OCI-LY7 (cell line): ENCODE measurements at places on chromosomes 3 and 15. TPM values are rescaled to one million over a fixed set of nuclear protein-coding genes. Genes with fewer than 3 reads are reported as not detected.

DNA sequence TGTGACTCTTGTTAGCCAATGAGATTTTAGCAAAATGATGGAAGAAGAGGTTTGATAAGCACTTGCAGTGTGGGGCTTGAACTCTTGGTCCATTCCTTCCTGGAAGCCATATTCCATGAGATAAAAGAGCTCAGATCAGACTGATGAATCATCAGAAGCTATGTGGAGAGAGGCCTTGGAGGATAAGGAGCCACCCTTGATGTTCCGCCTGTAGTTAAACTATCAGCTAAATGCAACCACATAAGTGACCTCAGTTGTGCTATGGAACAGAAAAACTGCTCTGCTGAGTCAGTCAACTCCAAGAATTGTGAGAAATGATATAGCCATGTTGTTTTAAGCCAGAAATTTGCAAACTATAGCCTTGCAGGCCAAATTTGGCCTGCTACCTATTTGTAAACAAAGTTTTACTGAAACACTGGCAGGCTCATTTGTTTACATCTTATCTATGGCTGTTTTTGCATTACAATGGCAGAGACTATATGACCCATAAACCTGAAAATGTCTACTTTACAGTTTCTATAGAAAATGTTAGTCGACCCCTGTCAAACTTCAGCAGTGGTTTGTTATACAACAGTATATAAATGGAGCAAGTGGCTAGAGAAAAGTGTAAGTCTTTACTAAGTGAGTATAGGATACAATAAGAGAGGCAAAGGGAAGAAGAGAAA, 27.6 kb upstream of the GAP43 start:
- no peak for DNase-seq

GRCh38 chr3:113695431-113695785, 1.0 kb downstream of the USF3 start:
- peak; percentile 24 for DNase-seq

- DNase-seq: no peak
Measured at GRCh38 chr15:66483131-66483566, 14.4 kb downstream of the SNAPC5 start.

DNA sequence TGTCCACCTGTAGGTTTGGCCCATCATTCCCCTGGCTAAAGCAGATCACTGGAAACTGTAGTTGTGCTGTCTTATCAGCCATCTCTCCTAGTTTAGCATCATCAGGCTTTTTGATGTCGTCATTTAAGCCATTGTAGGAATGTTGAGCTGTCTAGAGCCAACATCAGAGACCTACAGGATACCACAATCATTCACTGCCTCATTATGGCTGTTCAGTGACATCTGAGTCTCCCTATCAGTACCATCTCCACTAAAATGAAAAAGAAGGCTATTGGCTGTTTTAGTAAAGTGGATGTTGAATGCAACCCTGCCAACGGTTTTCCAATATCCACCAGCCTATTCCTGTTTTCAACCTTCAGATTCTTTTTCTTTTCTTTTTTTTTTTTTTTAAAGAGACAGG, 29.2 kb downstream of the RLBP1 start:
- no peak for DNase-seq

DNA sequence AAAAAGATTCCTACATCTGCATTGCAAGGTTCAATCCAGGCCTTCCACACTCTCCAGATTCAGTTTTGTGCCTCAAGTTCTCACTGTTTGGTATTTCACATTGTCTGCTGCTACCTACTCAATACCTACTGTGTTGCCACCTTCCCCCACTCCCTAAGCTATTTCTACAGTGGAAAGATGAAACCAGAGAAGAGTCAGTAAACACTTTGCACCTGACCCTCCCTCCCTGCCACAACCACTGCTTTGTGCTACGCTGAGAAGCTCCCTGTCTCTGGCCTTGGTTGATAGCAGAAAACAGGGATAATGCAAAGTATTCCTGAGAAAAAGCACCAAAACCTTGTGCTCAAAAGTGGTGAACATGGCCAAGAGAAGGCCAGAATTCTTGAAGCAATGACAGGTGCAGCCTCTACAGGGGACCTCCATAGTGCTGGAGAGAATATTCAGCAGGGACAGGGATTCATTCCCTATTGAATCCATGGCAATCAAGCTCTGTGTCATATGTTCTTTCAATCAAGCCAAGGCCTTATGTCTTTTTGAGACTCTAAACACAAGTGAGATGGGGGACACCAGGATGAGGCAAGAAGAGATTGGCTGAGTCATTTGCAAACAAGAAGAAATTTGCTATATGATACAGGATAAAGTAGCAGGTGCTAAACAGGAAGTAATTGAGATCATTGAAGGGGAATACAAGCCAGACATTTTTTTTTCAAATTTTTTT, 83.5 kb upstream of the LIPC start:
- DNase-seq: no peak

DNA sequence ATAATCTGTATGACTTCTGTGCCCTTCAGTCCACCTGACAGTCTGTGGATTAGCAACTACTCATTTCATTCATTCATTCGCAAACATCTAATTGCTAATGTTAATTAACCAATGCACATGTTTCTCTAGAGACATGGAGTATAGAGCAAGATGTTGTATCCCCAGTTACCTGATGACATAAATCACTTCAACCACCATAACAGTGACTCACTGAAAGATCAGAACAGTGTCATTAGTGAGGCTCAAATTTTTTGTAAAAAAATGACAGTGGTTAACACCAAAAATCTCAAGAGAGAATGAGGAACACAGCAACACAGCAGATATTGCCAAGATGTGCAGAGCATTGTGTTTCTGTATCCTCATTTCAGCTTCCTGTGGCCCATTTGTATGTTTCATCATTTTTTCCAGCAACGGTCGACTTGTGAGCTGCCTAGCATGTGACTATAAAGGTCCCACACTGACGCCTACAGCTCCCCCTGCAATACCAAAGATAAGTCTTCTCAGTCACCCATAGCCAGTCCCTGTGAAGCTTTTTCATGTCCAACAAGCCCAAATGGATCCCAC, 3.7 kb upstream of the PLD1 start:
- peak; percentile 9 for DNase-seq

The TBC1D23 gene
- 20.9 and 23.4 TPM in 2 replicates for total RNA-seq

DNA sequence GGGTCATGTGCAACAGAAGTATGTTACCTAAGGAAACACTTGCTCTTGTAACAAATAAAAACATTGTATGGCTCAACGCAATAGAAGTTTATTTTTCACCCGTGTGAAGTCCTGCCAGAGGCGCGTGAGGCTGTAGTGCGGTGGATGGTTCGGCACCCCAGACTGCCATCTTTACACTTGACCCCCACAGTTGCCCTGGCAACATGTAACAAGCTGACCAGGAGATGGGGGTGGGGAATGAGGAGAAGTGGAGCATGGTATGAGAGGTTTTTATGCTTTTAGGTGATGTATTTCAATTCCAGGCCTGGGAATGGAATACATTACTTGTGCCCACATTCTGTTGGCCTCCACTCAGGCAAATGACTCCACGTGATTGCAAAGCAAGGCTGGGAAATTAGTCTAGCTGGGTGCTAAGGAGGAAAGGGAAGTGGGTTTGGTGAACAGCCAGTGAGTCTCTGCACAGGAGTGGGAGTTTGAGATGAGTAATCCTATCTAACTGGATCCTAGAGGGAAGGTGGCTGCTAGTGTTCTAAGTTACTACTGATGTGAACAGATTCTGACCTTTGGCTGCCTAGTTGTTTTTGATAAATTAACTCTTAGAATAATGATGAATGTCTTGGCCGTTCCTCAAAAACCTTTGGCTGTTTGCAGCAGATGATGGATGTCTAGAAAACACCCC, 33.8 kb upstream of the GREM1 start:
- no peak for DNase-seq

- no peak for DNase-seq
Measured at GRCh38 chr3:71786551-71786950, 1.6 kb upstream of the PROK2 start.

The GOLGA6B gene
- 0.53 TPM in 1 of 2 replicates, not detected in the other for total RNA-seq

DNA sequence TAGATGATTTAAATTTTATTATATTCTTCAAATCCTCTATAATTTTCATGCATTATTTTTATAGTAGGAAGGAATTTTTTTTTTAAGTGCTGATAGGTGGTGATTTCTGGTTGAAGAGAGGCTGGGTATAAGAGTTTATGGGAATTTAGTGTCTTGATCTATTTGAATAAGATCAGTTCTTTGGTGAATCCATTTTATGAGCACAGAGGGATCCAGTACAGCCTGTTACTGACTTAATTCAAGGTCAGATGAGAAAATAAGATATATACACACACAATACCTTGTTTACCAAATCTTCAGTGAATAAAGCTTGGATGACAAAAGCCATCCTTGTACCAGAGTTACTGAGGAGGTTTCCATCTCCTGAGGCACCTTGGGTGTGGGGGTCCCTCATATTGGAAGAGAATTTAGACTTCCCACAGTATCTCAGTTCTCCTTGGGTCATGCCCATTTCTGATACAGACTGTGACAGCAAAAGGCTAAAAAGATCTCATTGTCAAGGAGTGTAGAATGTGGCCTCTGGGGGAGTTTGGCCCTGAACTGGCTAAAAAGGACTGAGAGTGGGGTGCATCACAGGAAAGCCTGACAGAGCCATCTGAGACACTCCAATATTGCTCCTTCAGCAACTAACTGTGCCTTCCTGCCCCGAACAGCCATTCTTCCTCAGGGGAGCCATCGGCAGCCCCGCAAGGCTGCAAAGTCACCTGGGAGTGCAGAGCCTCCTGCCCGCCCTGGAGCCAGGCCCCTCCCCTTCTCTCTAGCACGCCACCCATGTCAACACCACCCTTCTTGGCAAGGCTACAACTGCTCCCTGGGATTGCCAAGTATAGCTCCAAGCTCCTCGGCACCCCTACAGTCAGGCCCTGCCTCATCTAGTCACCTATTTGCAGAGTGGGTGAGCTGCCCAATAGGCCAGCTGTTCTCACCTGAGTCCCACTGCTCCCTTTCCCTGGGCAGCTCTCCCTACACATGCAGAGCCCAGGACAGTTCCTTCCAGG, 43.1 kb upstream of the HACD2 start:
- DNase-seq: no peak

- DNase-seq: no peak
Measured at GRCh38 chr3:159187706-159188105, 385.9 kb downstream of the MFSD1 start.

GRCh38 chr15:79064496-79064895, 26.1 kb downstream of the RASGRF1 start:
- DNase-seq: no peak

DNA sequence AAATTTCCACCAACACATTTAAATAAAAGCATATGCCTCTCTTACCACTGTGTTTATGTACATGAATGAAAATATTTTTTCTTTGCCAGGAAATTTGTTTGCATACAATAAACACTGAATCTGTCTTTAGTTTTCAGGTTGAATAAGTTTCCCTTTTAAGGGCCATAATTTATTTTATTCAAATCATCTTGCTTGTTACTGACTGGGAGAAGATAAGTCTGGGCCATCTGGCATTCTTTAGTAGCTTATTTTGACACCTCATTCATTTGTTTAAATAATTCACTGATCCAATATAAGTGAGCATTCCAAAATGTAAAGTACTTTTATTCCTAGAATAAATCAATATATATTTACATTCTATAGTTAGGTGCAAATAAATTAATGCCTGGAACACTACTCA, 1001.3 kb downstream of the PLOD2 start:
- DNase-seq: no peak

DNA sequence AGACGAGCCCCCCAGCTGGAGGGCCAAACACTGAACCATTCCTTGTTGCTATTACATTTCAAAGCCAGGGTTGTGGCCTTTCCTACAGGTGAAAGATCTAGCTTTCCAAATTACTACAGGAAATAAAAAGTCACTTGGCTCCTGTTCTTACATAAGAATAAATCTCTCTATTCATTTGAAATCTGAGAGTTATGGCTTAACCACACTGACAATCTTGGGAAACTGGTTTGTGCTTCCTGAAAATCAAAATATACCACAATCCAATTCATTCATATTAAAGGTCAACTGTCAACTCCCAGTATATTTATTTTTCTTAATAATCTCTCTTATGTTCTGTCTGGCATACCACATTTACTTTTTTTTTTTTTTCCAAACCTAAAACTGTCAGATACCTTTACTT, 103.7 kb upstream of the LMOD3 start:
- no peak for DNase-seq

GRCh38 chr3:165212580-165212979, 16.4 kb upstream of the SLITRK3 start:
- no peak for DNase-seq

GRCh38 chr15:64742385-64742784, 33.0 kb downstream of the RBPMS2 start:
- no peak for DNase-seq

- DNase-seq: no peak
Measured at GRCh38 chr3:192022412-192022811, 561.4 kb downstream of the PYDC2 start.

The VWA5B2 gene
- not detected in 2 replicates for total RNA-seq

The KLHL18 gene
- total RNA-seq: 28.6 and 35.2 TPM in 2 replicates

DNA sequence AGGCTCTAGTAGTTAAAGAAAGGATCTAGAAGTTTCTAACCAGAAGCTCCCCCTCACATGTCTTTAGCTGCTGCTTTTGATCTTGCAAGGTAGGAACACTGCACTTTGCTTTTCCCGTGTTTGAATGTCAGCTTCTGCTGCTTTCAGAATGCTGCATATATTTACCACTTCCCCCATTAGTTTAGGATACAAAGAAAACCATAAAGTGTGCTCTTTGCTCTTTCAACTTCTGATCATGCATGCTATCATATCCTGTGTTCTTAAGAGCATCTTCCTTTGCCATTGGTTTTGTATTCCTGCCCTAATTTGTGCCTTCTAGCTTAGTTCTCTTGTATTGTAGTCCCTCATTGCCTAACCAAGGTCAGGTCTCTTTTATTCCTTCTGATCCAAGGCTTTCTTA, 43.3 kb downstream of the ZNF609 start:
- peak; percentile 14 for DNase-seq

DNA sequence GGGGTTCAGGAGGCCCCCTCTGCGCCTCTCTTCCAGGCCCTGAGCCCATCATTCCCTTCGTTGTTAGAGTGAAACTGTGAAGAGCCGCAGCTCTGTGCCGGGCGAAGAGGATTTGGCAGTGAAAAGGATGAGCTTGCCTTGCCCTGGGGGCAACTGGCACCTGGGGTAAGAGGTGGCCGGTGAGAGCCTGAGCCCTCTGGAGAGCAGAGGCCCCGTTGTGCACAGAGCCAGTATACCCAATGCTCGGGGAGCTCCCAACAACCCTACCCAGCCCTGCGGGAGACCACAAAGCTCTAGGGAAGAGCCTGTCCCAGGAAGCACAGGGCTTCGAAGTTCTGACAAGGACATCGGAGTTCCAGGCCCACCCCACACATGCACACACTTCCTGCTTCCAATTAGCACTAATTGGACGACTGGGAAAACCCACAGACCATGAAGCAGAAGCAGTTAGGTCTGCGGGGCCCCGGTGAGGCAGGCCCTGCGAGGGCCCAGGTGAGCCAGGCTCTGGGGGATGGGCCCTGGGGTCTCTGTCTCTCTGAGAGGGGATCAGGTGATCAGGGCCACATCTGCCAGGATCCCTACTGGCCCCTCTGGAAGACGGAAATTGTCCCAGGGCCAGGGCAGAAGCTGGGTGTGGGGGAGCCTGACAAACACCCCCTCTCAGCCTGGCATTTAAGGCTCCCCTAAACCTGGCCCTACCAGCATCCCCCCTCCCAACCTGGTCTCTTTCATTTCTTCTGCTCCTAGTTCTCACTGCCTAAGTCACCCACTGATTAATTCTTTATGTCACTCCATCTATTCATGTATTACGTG, 27.9 kb upstream of the SFMBT1 start:
- no peak for DNase-seq

The TLR9 gene
- 3.7 and 9.0 TPM in 2 replicates for total RNA-seq

- no peak for DNase-seq
Measured at GRCh38 chr3:70716832-70717231, 404.4 kb upstream of the MDFIC2 start.
